ENCODE measurements at places on chromosomes 5 and 9.

GRCh38 chr9:112050544-112051475 lies 124.3 kb downstream of the SUSD1 start:
- no peak for DNase-seq

DNA sequence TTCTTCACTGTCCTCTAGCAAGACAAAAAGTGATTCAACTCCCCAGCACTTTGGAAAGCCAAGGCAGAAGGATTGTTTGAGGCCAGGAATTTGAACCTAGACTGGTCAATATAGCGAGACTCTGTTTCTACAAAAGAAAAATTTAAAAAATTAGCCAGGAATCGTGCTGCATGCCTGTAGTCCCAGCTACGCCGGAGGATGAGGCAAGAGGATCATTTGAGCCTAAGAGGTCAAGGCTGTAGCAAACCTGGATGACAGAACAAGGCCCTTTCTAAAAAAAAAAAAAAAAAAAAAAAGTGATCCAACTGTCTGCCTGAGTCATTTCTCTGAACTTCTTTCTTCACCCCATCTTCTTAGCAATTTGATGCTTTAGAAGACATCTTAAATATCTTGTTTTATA lies 12.4 kb downstream of the ITGA2 start:
- no peak for DNase-seq

GRCh38 chr5:39187831-39188731 lies 31.3 kb downstream of the FYB1 start:
- DNase-seq = no peak

DNA sequence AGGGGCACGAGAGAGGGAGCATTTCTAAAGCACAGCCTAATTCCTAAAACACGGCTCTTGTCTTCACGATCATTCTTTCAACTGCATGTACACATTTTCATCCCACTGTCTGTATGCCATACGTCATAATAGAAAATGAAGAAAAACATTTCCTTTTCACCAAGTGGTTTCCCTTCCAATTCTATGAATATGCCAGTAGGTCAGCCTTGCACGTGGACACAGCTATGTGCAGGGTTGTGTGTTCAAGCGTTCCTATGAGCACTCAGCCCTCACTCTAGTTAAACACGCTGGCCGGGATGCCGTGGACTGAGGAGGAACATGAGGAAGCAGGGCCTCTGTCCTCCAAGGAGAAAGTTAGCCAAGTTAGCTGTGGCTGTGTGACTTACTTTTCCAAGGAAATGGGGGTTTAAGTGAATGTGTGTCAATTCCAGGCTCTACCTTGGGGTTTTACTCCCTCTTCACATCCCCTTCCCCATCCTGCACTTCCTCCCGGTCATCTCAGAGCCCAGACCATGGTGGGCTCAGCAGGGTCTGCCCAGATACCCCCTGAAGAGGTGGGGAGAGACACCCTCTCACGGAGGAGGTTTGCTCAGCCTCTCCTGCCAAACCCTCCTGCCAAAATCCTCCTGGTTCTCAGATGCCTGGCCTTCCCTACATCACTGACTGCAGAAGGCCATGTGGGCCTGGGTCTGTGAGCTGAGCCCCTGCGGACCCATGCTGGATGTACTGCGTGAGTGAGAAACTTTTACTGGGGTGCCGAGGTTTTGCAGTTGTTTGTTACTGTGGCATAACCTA lies 230.6 kb downstream of the FSTL4 start:
- DNase-seq = no peak

DNA sequence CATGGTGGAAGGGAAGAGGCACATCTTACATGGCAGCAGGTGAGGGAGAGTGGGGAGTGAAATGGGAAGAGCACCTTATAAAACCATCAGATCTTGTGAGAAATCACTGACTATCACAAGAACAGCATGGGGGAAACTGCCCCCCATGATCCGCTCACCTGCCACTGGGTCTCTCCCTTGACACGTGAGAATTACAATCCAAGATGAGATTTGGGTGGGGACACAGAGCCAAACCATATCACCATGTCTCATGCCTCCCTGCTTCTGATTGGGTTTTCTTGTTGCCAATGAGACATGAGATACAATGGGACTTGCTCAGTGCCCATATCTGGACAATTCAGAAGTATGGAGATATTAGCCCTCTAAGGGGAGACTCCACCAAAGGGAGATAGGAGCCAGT lies 97.4 kb downstream of the TARS1 start:
- DNase-seq = no peak

- no peak for DNase-seq
Measured at GRCh38 chr5:8349855-8350254, 480.9 kb downstream of the MTRR start.

DNA sequence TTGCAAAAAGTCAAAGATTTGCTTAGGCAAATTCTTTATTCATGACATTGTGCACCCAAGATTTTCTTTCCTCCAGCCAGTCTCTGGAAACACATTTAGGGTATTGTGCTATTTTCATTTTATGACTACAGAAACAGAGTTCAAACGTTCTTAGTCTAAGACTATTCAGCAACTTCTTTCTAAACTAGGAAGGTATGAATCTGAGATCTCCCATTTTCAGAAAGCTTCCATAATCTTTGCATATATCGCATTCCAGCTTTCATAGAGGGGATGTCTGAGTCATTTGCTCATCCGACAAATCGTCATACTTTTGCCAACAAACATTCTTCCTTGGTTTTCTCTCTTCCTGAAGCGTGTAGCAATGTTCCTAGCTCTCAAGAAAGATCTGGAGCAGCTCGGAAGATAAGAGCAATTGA lies 1.6 kb upstream of the PAPPA start:
- no peak for DNase-seq

DNA sequence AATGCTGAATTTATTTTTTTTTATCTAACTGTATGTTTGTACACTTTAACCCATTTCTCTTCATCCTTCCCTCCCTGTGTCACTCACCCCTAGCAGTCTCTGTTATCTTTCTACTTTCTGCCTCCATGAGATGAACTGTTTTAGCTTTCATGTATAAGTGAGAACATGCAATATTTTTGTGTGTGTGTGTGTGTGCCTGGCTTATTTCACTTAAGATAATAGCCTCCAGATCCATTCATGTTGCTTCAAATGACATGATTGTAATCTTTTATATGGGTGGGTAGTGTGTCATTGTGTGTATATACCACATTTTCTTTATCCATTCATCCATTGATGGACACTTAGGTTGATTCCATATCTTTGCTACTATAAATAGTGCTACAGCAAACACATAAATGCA lies 1023.9 kb downstream of the TLE1 start:
- DNase-seq = no peak

DNA sequence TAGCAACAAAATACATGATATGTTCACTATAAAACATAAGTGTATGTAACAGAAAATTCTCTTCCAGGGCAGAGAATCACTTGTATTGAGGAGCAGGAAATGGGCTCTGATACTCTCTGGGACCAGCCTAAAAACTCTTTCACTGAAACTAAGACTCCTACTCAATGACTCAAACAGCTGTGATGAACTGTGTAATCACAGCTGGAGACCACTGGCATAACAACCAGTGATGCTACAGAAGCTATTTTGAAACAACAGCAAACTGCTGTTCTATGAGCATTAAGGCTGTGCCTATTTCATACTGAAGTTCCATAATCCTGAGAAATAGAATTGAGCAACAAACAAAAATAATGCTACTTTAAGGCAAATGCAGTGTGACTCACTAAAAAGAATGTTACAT lies 594.0 kb downstream of the HINT1 start:
- DNase-seq = no peak

- DNase-seq = peak; percentile 43
Measured at GRCh38 chr5:145347026-145347616, 488.0 kb downstream of the PRELID2 start.

GRCh38 chr9:125380406-125380805 lies 118.8 kb downstream of the GAPVD1 start:
- no peak for DNase-seq
